ENCODE measurements at places on chromosomes 3 and 15.
A peak's percentile ranks its signal among the peaks of the same experiment; 100 is the strongest.

- DNase-seq = no peak
Observed at GRCh38 chr3:111616417-111617105, 21.4 kb upstream of the ZBED2 start.

DNA sequence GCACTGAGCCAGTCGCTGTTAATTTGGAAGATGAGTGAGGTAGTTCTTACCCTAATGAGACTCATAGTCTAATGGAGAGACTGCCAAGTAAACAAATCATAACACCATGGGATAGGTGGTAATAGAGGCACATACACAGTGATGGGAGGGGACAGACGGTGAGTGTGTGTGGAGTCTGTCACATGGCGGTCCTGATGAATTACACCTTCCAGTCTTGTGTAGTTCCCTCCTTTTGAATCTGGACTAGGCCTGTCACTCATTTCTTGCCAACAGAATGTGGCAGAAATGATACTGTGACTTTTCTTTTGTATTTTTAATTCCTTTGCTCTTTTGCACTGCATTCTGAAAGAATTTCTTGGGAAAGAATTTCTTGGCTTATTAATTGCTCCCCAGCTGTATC lies 78.1 kb downstream of the NR1D2 start:
- DNase-seq = peak; percentile 43

- no peak for DNase-seq
Observed at GRCh38 chr15:60557191-60557618, 78.3 kb upstream of the ICE2 start.

DNA sequence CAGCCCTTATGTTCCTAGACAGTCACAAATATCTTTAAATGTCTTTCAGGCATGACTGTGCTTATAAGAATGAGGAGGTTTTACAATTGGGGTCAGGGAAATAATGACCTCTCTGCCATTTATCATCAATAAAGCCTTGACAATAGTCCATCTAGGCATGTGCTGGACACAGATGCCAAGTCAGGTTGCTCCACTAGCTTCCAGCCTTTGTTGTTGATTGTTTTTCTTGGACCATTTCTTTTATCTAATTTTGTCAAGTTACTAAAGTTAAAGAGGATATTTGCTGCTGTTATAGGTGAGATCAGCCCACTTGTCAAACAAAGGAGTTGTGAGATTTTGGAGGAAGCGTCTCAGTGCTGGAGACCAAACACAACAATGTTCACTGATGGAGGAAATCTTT lies 628.0 kb downstream of the ROBO2 start:
- DNase-seq = no peak

- DNase-seq = no peak
Observed at GRCh38 chr3:187247398-187247797, 44.1 kb downstream of the MASP1 start.

GRCh38 chr3:32460031-32460749 lies 42.5 kb downstream of the CMTM6 start:
- no peak for DNase-seq

DNA sequence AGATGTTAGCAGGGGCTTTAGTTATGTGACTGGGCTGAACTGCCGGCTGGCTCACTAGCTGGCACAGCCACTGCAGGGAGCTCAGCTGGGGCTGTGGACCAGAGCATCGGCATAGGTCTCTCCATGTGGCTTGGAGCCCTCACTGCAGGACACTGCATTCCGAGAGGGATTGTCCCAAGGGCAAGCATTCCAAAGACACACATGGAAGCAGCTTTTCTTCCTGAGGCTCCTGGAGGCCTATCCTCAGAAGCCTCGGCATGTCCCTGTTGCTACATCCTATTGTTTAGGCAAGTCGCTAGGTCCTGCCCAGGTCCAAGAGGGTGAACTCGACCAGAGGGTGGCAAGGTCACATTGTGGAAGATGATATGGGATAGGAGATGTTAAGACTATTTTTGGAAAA lies 209.8 kb downstream of the PLCL2 start:
- DNase-seq = no peak

DNA sequence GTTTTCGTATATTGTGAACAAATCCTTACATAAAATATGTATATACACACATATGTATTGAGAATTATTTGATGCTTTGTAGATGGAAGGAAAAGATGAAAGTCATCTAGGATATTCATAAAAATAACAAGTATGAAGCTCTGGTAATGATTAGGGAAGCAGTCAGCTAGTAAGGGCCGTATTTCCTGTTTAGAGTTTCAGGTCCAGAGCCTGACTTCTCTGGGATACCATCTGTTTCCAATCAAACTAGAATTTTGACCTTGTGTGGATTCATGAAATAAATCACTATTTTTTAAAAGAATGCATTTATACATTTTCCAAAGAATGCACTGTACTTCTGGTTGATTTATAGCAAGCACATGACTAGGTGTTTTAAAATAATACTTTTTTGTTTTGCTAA lies 156.1 kb upstream of the CGNL1 start:
- peak; percentile 20 for DNase-seq

DNA sequence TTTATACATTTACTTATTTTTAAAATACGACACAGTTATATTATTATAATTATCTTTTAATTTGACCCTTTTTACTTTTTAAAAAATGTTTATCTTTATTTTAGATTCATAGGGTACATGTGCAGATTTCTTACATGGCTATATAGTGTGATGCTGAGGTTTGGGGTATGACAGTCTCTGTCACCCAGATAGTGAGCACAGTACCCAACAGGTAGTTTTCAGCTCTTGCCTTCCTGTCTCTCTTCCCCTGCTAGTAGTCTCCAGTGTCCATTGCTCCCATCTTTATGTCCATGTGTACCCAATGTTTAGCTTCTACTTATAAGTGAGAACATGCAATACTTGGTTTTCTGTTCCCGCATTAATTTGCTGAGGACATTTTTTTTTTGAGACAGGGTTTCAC lies 21.8 kb upstream of the KCNMB2 start:
- DNase-seq = no peak

- DNase-seq = no peak
Observed at GRCh38 chr3:46881596-46882376, 4.3 kb downstream of the PTH1R start.

GRCh38 chr3:126472277-126473006 lies 3.2 kb downstream of the ZXDC start:
- no peak for DNase-seq

- no peak for DNase-seq
Observed at GRCh38 chr3:88312256-88312655, 162.5 kb downstream of the C3orf38 start.

DNA sequence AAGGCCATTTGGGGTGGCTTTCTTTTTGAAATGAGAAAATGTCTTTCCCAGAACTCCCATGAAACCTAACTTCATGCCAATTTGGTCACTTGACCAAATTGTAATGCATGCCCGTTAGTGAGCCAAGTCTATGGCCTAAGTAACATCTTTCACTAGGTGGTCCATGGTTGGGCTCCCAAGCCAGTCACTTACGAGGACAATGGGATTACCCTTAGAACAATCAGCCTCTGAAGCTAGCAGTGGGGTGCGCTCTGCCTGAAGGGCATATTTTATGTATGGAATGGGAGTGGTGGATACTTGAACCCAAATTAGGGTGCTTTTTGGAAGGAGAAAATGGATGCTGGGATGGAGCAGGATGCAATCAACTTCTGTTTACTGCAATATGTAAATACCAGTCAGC lies 127.4 kb upstream of the GOLIM4 start:
- no peak for DNase-seq

GRCh38 chr3:95899494-95899893 lies 914.9 kb upstream of the EPHA6 start:
- DNase-seq = no peak

DNA sequence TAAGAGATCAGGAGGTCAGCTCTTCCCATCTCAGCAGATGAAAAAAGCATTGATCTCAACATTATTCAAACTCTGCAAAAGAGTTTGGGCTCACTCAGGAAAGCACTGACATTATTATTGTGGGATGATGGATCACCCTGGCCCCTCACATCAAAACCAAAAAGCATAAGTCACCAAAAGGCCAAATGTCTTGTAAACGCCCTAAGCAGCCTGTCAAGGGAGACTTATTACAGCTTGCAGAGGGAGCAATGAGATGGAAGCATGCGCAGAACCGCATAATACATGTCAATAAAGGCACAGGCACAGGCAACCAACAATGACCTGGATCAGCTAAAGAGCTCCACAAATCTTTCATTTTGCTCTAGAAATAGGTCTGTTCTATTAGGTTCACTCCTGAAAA lies 4.6 kb downstream of the FSIP1 start:
- no peak for DNase-seq

- DNase-seq = no peak
Observed at GRCh38 chr15:32649342-32649741, 7.8 kb downstream of the SCG5 start.

DNA sequence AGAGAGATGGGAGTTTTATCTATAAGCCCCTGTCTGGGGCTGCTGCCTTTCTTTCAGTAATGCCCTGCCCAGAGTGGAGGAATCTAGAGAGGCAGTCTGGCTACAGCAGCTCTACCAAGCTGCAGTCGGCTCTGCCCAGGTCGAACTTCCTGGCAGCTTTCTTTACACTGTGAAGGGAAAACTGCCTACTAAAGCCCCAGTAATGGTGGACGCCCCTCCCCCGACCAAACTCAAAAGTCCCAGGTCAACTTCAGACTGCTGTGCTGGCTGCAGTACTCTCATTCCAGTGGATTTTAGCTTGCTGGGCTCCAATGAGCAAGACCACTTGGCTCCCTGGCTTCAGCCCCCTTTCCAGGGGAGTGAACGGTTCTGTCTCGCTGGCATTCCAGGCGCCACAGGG lies 65.9 kb upstream of the RARB start:
- DNase-seq = no peak
